ENCODE measurements at places on chromosomes 4 and X.

GRCh38 chrX:148815218-148815961 lies 315.0 kb downstream of the AFF2 start:
- no peak for DNase-seq

GRCh38 chr4:168771251-168771650 lies 238.8 kb downstream of the CBR4 start:
- DNase-seq, result no peak

- DNase-seq, result no peak
Observed at GRCh38 chr4:151555151-151555945, 146.4 kb downstream of the FHIP1A start.

- no peak for DNase-seq
Observed at GRCh38 chrX:65516756-65517155, 17.8 kb downstream of the LAS1L start.

DNA sequence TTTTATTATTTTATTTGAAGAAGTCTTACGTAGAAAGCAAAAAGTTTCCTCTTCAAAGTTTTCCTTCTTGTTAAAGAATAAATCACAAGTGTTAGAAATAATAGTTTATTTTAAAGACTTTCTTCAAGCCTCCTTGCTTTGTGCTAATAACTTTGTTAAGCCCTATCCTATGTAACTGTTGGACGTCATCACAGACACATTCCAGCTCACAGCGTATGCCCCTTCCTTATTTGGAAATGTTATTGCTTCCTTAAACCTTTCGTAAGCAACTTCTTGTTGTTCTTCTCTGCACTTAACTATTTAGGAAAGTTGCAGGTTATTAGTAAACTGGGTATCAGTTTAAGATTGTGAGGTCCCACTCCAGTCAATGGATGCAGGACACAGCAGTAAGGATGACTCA lies 7.6 kb upstream of the SRD5A3 start:
- no peak for DNase-seq

- DNase-seq, result no peak
Observed at GRCh38 chrX:125404667-125405160, 85.0 kb downstream of the TEX13C start.

- DNase-seq, result no peak
Observed at GRCh38 chrX:111372086-111372485, 39.9 kb downstream of the DCX start.

DNA sequence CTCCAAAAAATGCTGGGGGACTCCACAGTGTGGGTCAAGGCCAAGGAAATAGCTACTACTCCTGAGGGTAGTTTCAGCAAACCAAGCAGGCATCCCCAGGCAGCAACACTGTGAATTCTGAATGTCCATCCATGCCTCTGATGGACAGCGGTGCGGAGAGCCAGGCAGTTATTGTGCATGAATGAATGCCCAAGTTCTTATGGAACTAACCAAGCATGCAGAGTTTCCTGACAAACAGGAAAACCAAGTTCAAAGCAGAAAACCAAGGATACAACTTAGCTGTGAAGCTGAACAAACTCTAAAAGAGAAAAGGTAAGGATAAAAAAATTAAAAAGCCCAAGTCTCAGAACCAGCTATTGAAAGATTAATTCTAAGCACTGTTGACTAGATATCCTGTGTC lies 642.6 kb upstream of the HS3ST1 start:
- no peak for DNase-seq

- no peak for DNase-seq
Observed at GRCh38 chr4:23922541-23923111, 32.8 kb upstream of the PPARGC1A start.

DNA sequence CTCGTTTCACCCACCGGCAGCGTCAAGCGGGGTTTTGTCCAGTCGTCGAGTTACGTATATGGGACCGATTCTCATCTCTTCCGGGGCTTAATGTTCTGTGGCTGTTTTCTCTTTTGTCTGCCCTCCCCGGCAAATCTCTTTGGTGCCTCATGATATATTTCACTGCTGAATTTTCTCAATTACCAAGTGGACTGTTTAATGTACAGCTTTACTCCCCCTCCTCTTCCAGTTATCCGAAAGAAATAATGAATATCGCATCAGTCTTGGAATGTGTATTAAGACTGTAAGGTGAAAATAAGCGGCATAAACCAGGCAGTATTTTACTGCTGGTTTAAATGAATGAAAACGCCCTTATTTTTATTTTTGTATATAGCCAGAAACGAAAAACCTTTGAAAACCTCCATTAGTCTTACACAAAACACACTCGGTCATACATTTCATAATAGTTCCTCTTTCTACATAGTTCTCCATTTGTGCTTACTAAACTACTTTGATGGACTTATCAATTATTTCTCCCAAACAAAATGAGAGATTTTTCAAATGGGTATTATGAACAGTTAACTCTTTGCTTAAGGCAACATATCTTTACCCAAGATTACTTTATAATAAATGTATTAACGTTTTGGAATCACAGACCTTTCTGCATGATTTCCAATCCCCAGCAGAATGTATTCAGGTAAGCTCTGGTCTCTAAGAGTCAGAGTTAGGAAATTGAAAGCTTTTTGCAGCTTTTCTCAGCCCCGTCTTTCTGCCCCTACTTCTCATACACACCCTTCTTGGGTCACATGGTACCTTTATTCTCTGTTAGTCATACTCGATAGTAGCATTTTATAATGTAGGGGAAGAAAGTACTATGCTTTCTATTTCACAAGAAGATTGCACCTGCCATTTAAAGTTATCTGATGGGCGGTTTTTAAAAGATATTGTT lies 979 bp downstream of the RP2 start:
- DNase-seq, result no peak
